ENCODE measurements at places on chromosomes 7 and 10.

- DNase-seq = peak; percentile 34
Observed at GRCh38 chr10:14936584-14936983, 17.3 kb downstream of the DCLRE1C start.

GRCh38 chr10:104835422-104835821, 194.3 kb downstream of the SORCS3 start:
- no peak for DNase-seq

DNA sequence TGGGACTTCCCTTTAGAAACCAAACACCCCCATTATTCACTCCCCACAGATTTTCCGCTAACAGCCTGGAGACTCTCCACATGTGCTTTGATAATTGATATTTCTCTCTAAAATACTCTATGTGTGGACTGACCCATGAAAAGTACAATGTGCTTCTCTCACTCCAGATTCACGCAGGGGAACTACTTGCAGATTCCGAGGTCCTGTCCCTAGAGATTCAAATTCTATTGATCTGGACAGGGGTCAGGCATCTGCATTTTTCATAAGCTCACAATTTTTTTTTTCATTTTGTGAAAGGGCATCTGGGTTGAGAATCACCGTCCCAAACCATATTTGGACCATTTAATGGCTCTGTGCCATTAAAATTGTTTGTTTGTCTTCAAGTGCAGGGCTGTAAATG, 98.7 kb downstream of the CALCR start:
- DNase-seq = no peak

- no peak for DNase-seq
Observed at GRCh38 chr7:91424371-91424770, 160.1 kb downstream of the FZD1 start.

DNA sequence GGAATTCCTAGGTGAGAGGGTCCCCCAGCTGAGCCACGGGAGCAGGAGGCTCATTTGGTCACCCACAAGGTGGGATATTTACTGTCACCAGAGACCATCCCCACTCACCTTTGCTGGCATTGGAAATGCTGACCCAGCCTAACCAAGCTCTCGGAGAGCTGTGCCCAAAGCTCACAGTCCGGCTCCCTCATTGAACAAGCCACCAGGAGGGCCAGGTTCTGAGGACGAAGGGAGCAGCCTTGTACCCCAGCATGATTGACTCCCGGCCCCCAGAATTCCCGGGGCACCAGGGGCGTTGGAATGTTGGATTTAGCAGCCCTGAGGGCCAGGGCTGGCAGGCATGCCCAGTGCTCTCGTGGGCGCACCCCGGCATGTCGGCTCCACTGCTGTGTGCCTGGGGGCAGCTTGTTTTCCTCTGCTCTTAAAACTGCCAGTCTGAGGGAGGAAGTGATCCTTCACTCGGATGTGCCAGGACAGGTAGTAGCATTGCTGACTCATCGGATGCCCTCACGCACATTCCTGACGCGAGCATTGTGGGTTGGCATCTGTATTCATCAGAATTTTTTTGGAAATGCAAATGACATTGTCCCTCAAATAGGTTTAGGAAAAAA, 23.3 kb downstream of the CLIP2 start:
- DNase-seq = no peak

DNA sequence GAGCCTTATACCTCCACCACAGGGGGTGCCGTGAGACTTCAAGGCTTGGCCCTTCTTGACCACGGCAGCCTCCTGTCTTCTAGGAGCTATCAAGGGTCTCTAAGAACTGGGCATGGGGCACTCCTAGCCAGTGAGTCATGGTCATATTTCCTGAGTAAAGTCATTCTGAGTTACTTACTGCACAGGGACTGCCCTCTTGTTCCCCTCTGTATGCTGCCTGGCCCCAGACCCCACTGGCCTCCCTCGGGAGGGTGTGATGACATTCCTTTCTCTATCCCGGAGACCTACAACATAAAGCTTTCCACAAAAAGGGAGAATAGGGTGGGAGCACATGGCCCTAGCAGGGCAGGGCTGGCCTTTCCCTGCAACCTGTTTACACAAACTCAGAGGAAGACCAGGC, 21.4 kb downstream of the DPCD start:
- peak; percentile 30 for DNase-seq

DNA sequence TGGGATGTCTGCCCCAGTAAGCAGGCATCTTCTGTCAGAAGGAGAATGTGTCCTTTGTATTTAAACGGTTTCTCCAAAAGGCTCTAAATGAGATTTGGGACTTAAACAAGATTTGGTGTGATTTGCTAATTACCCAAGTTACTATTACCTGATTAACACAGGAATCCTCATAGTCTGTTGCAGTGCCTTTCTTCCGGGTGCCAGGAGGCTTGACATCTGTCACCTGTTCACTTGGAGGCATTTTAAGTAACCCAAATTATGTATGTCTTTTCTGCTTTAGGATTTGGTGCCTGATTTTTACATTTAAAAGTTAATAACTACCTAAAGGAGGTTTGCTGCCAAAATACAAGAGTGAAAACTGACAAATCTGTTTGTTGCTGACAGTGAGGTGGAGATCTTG, 587.9 kb upstream of the GALNT17 start:
- DNase-seq = no peak

GRCh38 chr7:129882531-129882930, 70.2 kb downstream of the UBE2H start:
- no peak for DNase-seq

GRCh38 chr10:5284311-5285057, 80.3 kb upstream of the UCN3 start:
- peak; percentile 49 for DNase-seq

DNA sequence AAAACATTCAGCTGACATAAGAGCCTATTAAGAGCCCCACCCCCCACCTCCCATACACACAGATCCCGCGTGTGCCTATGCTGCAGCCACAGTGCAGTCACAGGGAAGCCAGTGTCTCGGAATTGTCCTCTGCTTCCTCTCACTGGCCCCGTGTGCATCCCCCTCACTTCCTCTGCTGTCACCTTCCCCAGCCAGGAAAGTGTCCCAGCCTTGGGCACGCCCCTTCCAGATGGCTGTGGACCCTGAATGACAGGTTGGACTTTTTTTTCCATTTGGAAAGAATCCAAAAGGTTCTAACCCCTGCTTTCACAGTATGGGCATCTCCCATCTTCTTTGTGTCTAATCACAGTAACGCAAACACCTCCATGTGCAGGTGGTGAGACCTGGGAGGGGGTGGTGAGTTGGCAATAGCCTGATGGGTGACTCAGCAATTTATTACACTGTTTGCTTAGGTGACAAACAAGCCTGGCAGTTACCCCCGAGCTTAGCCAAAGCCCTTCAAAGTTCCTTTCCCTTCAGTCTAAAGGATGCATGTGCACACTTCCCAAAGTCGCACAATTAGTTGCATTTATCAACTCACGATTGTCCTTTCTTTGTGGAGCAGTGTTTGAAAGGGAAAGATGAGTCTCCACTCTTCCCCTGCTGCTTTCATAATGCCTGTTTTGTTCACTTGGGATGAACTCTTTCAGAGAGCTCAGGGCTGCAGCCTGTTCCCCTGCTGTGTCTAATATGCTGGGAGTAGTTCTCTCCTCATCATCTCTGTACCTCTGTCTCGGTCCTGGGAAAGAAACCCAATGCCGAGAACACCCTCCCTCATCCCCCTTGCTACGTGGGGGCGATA, 67.5 kb upstream of the EFCAB10 start:
- no peak for DNase-seq

DNA sequence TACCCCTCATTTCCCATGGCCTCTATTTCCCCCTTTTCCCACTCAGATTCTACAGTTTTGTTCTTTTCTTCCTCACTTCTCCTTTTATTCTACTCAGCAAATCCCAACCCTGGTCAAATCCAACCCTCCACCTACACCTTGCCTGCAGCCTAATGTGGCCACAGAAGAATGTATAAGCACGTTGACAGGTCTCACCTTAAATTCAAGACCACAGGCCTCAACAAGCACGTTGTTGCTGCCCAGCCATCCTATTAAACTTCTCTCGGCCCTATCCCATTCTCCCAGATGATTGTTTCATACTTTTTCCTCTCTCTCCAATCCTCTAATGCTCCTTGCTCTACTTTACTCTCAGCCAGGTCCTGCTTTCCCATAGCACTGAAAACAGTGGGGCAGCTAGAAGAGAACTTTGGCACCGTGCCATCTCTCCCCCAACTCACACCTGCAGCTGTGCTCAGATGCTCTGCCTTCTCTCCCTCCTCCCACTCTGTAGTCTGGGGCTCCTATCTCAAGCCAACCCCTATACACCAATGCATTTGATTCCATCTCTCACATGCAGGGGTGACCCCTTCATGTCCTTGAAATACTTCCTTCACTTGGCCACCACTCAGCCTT, 6.8 kb upstream of the EIF3A start:
- no peak for DNase-seq

DNA sequence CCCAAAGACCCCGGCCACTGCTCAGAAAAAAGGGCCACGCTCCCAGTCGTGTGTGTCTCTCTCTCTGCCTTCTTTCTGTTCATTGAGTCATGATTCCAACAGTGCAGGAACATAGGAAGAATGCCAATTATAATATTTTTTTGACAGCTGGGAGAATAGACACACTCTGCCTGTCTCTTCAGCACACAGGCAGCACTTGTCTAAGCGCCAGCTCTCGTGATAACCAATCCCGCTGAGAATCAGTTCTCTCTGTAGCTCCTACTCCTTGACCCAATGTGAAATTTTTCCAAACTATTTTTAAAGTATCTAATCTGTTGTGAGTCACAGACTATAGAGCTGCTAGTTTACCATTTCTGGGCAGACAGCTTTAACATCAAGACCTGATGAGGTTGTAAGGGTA, 145.7 kb upstream of the RHEB start:
- peak; percentile 94 for DNase-seq

- no peak for DNase-seq
Observed at GRCh38 chr7:159119026-159119741, 25.5 kb downstream of the VIPR2 start.

DNA sequence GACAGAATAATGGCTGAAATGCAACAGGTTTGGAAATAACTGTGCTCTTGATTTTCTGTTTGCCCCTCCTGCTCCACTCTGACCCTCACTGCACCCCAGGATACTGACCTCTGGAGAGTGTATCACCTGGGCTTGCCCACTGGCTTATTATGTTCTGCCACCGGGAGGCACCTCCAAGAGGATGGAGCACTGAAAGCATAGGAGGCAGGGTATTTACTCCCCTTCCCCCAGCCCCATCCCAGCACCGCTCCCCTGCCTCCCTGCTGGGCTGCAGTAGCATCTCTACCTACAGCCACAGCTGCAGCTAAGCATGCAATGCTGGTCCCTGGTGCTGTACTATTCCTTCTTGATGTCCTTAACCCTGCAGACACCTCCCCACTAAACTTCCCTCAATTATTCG, 26.4 kb downstream of the RAB11FIP2 start:
- DNase-seq = no peak

DNA sequence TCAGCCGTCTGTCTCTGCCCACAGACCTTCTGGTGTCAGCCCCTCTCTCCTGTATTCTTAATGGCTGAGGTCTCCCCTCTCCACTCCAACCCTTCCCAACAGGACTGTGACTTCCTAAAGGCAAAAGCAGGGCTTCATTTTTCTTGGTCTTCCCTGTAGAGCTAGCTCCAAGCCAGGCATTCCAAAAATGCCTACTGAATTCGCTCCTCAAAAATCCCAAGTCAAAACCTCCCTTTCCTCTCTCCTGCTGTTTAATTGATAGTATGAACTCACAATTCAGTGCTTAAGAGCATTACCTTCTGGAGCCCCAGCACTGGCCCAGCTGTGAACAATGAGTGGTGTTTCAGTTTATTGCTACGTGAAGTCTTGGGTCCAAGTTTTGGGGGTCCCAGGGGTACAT, 628.4 kb downstream of the PARD3 start:
- no peak for DNase-seq

DNA sequence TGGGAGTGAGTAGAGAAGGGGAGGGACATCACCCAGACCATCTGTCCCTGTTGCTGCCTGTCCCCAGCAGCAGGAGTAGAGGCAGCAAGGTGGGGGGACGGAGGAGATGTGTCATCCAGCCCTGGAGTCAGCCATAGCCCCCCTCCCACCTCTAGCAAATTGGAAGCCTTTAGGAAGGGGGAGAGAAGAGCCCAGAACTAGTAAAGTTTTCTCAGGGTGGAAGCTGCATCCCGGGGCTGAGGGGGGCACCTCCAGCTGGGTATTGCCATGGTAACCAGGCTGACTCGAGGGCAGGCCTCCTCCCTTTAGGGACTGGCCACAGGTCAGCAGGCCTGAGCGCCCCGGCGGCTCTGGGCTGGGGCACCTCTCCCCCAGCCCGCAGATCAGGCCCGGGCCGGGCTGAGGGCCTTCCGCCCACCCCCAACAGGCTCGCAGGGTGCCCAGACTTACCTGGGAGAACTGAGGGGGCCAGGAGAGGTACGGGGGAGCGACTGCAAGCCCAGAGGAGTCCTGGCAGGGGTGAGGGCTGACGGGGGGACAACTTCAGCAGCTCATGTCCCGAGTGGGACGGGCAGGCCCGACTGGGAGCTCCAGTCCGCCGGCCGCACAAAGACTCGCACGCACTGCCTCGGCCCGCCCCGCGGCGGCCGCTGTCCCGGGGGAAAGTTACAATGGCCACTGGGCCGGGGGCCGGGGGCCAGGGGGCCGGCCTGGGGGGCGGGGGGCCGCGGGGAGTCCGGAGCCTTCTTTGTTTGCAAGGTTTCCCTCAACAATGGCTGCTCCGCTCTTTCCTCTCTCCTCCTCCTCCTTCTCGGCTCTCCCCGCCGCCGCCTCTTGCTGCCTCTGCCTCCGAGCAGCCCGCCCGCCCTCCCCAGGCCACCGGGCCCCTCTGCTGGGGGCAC, 6.0 kb downstream of the LDB1 start:
- no peak for DNase-seq

DNA sequence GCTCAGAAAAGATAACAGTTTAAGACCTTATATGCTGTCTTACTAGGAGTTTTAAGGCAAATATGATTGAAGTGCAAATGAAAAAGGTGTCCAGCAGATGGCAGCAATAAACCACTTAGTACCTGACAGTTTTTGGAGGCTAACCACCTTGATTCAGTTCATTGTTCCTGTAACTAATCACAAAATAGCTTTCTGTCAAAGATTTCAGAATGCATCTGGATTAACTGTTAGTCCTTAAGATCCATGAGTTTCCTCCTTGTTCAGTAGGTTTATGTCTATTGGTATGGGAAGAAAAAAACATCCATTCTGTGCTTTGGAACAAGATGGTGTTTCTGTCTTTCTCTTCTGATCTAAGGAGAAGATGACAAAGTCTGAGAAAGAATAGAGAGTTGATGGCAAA, 46.6 kb downstream of the CCSER2 start:
- DNase-seq = peak; percentile 51

GRCh38 chr7:14999331-14999730, 96.8 kb upstream of the DGKB start:
- no peak for DNase-seq

- peak; percentile 2 for DNase-seq
Observed at GRCh38 chr7:139396323-139396951, 36.7 kb downstream of the LUC7L2 start.

GRCh38 chr10:98430427-98430826, 15.4 kb upstream of the PYROXD2 start:
- DNase-seq = no peak
